HAP-1 (cell line): ENCODE measurements at places on chromosomes 2 and 18.

DNA sequence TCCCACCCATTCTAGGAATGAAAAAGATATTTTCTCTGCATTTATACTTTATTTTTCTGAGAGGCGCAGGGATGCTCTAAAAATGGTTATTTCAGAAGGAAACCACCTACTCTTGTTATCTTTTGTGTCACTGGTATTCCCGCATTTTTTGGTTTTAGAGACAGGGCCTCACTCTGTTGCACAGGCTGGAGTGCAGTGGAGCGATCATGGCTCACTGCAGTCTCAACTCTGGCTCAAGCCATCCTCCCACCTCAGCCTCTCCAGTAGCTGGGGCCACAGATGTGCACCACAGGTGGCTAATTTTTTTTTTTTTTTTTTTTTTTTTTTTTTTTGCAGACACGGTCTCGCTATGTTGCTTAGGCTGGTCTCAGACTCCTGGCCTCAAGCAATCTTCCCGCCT, 135.9 kb downstream of the NCK2 start:
- DNase-seq: no peak

DNA sequence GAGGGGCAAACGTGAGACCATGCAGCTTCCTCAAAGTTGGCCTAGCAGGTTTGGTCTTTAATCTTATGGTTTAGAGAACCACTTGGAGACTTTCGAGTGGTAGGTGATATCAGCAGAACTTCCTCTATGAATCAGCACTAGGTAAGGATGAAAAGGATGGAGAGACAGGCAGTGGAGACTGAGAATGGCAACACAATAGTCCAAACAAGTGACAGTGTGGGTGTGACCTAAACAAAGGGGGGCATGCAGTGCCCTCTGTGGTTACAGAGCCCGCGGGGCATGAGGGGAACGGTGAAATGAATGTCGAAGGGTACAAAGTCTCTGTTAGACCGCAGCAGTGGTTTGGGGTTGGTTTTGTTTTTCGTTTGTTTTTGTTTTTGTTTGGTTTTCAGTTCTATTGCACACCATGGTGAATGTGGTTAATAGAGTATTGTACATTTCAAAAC, 143.9 kb downstream of the L3MBTL4 start:
- DNase-seq: no peak

DNA sequence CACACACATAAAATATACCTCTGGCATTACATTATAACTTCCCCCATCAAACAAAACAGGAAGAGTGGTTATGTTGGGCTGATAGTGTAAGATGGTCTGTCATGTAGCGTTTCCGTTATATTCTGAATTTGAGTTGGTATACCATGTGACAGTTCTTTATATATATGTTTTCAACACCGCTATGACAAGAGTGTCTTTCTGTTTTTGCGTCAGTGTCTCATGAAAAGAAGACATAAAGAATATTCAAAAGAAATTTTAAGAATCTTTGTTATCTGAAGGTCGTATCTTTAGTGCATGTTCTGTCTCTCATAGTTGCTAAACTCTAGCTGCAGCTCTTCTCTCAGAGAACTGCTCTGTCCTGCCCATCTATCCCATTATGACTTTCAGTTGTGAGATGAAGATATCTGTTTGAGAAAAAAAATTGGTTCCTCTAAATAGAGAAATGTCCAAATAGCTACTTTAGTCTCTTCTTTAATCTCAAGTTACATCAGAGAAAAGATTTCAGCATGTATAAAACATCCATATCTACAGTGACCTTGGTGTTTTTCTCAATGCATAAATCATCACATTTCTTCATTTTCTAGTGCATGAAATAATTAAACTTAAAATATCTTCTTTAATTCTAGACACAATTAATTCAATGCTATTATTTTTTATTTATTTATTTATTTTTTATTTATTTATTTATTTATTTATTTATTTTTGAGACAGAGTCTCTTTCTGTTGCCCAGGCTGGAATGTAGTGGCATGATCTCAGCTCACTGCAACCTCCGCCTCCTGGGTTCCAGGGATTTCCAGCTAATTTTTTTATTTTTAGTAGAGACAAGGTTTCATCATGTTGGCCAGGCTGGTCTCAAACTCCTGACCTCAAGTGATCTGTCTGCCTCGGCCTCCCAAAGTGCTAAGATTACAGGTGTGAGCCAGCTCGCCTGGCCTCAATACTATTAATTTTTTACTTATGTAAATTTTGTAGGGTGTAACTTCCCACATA, 24.3 kb upstream of the PSME4 start:
- DNase-seq: no peak

- no peak for DNase-seq
Observed at GRCh38 chr2:29226375-29226774, 111.2 kb downstream of the CLIP4 start.

DNA sequence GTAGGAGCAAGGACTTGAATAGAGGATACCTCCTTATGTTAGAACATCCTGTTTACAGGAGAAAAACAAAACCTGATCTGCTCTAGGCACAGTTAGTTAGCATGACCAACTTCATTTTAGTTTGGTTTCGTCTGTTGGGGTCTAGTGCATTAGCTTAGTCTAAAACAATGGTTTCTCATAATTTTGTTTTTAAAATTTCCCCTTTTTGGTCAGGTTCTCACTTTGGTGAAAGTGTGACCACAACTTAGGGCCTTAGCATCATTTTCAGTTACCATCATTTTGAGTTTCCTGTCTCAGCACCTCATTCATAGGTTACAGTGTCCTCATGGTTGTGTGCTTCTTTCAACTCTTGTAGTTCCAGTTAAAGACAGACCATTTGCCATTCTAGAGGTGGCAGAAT, 1277.0 kb upstream of the SLC39A10 start:
- DNase-seq: no peak

DNA sequence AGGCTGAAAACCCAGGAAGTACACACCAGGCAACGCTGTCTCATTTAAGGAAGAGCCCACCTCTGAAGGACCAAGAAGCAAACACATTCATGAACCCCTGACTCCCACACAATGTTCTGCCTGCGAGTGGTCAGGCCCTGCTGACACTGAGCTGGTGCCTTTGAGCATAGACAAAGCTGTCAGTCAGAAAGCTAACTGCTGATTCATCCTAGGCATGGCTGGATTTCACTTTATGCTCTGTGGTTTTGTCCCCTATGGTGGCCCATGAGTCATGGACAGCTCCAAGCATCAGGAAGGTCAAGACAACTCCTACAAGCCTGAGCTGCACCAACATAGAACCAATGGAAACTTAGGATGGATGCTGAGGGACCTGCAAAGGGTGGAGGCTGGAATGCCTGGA, 78.9 kb downstream of the UXS1 start:
- no peak for DNase-seq

DNA sequence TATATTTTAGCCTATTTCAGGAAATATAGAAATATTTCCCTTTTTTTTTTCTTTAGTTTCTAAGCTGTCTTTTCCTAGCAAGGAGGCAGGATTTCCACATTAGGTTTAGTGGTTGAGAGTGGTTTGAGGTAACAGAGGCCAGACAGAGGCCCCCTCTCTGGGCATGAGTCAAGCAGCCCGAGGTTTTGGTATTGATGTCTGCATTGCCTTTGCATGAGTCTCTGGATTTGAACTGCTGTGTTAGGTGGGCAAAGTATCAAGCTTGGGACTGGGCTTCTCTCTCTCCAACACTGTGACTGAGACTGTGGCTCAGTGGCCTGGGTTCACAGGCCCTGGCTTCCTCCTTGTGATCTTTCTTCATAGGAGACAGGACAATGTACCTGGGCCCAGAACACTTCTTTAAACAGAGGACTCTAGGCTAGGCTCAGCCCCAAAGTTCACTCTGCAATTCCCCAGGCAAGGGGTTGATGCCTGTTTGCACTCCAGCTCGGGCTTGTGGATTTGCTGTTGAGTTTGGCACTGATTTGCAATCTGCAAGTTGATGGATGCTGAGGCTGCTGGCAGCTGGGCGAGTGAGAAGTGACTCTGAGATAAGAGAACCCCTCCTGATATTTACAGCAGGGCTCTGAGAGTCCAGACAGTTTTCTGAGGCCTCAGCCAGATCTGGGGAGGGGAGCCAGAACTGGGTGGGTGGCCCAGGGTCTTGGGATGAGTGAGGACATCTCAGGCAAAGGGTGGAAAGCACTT, 271.2 kb downstream of the EN1 start:
- DNase-seq: no peak

- DNase-seq: no peak
Observed at GRCh38 chr2:235868224-235868623, 300.0 kb downstream of the GBX2 start.

DNA sequence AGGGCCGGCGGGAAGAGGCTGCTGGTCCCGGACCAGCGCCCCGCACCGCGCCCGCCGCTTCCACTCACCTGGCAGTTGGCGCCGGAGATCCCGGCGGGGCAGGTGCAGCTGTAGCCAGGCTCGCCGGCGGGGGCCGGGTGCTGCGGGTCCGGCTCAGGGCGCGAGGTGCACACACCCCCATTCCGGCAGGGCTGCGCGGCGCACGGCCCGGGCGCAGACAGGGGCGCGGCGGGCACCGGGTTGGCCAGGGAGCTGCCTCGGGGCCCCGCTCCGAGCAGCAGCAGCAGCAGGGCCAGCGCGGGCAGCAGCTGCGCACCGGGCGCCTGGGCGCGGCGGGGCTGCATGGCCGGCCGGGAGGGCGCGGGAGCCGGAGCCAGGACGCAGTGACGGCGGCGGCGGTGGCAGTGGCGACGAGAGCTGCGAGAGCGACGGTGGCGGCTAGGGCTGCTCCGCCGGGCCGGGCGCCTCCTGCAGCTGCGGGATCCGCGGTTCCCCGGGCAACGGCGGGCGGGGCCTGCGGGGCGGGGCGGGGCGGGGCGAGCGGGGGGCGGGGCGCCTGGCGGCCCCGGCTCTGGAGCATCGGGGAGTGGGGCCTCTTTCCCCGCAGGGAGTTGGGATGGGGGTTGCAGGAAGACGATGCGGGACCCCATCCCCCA, at the start of gene DNER:
Gene DNER (minus strand): TSS at position 476 of the 656 bp plus-strand sequence. CDS start 132 bp downstream, at position 344.
- DNase-seq: peak; percentile 42

DNA sequence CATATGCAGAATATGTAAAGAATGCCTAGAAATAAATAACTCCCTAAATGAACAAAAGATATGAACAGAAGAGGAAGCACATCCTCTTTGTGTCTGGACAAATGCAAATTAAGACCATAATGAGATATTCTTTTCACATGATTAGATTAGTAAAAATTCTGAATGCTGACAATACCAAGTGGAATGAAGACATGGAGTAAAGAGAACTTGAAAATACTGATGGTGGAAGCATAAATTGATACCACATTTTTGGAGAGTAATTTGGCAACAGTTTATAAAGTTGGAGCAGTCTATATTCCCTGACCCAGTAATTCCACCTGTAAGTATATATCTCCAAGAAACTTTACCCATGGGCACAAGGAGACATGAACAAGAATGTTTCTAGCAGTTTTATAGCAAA, 130.0 kb downstream of the CAPN13 start:
- DNase-seq: peak; percentile 53

GRCh38 chr2:110180036-110180435, 24.8 kb downstream of the NPHP1 start:
- no peak for DNase-seq

DNA sequence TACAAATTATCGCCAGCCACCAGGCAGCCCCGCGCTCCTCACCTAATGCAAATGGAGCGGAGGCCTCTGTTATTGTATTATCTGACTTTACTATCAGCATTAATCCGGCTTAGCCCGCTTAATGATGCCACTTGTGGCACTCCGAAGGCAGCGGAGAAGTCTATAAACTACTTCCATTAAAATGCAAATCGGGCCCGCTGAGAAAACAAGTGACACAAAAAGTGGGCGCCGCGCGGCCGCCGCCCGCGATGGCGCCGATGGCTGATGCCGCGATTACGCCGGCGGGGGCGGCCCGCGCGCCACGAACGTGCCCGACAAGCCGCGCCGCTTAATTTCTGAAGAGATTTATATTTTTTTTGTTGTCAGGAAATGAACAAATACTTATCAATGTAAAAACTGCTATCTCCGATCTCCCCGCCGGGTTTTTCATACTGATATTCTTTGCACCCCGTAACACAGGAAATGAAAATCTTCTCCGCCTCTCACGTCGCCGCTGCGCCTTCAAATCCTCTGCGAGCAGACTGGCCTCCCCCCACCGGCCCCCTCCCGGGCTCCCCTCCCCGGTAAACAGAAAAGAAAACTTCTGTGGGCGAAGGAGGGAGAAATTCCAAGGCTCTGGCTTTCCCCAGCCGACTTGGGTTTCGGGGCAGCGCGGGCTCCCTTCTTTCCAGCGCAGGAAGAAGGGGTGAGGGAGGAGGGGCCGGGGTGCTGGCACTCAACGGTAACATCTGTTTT, 221.8 kb downstream of the INSIG2 start:
- DNase-seq: peak; percentile 98

DNA sequence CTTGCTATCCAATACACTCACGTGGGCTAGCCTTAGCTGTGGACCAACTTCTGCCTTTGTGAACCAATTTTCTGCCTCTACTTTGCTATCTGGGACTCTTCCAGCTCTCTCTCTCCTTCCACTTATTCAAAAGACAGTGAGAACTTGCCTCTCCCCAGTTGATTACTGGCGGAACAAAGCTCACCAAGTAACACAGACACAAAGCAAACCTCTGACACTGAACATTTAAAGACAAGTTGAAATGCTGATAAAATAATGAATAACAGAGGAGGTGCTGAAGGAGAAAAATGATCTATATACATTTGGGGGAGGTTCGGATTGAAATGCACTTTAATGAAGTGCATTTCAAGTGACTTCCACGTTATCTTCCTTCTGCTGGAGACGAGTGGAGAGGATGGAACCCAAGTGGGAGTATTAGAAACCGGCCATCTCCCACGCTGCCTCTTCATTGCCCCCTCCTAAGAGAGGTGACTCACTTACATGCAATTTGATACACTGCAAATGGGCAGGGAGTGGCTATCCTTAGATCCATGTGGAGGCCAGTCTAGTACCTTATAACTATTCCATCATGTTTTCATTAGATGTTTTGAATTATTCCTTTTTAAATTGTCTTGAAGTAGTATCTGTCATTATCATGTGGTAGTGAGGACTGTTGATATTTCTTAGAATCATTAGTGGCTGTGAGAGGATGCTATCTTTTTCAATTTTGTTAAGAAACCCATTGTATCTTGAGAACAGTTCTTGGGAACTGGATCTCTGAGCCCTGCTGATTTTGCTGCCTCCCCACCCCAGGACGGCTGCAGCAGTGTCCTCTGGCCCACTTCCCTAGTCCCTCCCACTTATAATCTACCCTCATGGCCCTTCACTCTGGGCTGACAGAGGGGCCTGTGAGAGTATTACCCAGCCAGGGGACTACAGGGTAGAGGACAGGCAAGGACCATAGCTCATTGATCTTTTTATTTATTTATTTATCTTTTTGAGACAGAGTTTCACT, 6.0 kb upstream of the GLI2 start:
- no peak for DNase-seq

- no peak for DNase-seq
Observed at GRCh38 chr2:120765678-120766469, 30.2 kb downstream of the GLI2 start.

DNA sequence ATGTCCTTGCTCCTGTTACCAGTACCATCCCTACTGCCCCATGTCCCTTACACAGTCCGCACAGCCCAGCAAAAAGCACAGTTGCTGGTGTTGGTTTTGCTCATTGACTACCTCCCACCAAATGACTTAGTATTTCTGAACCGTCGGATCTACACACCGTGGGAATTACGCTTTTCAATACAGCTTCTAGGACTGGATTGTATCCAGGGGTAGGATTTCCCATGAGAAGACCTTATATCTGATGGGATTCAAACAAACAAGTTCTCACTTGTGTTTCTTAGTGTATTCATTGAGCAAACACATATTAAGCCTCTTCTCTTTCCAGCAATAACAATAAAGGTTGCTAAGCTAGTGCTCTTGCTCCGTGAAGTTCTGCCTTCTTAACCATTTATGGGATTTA, 25.8 kb downstream of the TRAPPC12 start:
- DNase-seq: no peak

- no peak for DNase-seq
Observed at GRCh38 chr2:147405651-147406050, 439.2 kb upstream of the ACVR2A start.
